ENCODE measurements at places on chromosomes 6 and 20.

DNA sequence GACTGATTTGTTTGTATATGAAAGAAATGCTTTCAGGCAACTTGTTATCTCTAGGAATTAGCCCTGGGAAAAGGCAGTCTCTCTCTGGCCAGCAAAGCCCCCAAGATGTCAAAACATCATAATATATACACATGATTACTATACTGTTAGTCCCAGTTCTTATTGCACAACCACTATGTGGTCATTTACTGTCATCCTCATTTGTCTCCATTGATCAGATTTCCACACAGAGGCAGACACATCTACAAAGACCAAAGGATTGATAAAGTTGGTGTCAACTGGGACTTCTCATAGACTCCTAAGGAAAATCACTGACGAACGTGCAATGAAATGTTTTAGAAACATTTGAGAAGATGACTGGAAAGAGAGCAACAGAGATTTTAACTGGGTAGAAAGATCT, 71.9 kb upstream of the POPDC3 start:
- DNase-seq = no peak

- no peak for DNase-seq
Observed at GRCh38 chr6:94251878-94252277, 832.5 kb upstream of the EPHA7 start.

GRCh38 chr6:17454316-17455005, 61.1 kb downstream of the CAP2 start:
- DNase-seq = no peak

DNA sequence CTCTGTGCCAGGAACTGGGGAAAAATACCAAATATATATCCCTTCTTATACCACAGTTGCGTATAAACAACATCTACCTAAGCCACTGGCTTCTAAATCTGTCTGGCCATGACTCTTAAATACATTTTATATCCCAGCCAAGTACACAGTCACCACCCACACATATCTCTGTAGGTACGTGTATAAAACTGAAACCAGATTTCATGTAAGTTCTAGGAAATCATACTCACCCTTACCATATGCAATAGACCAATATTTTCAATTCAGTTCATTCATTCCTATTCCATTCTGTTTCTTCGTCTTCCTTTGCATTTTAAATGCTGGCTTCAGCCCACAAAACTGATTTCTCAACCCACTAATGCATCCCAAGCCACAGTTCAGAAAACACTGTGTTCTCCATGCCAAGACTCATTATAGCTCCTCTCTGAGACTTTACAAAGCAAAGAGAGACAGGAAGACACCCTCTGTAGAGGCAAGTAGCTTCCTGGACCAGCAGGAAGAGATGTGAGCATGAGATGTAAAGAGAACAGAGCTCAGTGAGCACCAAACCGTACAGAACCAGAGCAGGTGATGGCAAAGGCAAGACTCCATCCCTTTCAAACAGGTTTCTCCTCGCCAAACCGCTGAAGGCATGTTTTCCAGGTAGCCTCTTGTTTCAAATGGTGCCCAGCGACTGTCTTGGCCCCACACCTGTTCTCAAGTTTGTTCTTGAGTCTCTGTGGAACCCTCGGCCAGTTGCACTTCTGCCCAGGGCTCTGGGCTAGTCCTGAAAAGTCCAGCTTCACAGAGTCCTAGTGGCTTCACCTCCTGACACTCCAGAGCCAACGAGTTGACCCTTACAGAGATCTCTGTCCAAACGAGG, 18.7 kb downstream of the FAM50B start:
- DNase-seq = no peak

DNA sequence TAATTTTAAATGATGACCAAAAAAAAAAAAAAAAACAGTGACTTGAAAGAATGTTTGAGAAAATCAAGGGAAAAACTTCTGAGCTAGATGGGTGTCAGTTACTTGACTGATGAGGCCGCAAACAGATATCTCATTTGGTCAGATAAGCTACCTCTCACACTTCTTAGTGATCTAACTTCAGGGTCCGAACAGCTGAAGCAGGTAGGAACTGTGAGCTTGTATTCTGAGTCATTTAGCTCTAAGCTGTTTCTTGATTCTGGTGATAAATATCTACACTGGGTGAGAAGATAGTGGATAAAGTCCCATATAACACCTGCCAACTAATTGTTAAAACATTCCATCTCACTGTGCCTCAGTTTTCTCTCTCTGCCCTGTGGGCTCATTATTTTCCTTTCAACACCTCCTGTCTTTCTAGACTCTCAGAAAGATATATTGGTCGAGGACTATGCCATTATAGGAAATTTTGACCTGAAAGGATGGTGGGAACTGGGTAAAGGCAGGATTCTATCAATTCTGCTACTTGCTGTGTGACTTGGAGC, 7.7 kb downstream of the KIF3B start:
- no peak for DNase-seq

- no peak for DNase-seq
Observed at GRCh38 chr6:98695091-98695801, 139.1 kb upstream of the POU3F2 start.

- DNase-seq = no peak
Observed at GRCh38 chr6:25237579-25237978, 41.6 kb upstream of the CARMIL1 start.

GRCh38 chr6:28693751-28694443, 168.2 kb downstream of the GPX5 start:
- no peak for DNase-seq

- DNase-seq = no peak
Observed at GRCh38 chr20:36855241-36855657, 20.7 kb upstream of the TLDC2 start.

DNA sequence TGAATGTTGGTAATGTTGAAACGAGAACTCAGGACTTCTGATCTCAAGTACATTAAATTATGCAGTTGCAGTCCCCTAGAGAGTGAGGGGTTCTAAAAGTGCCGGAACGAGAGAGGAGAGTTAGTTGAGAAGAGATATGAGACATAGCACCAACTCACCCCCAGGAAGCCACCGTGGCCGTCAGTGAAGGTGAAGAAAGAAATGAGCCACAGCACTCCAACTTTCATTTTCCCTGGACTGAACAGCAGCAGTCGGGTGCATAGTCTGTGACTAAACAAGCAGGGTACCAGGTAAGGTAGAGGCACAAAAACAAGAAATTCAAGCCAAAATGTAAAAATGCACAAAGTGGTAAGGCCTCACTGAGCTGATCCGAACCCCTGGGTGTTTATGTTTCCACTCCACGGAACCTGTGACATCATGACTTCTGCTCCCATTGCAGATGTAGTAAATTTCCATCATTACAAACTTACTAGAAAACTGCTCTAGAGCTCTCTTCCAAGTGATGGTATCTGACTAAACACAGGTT, 13.2 kb downstream of the ADGRF1 start:
- DNase-seq = no peak

DNA sequence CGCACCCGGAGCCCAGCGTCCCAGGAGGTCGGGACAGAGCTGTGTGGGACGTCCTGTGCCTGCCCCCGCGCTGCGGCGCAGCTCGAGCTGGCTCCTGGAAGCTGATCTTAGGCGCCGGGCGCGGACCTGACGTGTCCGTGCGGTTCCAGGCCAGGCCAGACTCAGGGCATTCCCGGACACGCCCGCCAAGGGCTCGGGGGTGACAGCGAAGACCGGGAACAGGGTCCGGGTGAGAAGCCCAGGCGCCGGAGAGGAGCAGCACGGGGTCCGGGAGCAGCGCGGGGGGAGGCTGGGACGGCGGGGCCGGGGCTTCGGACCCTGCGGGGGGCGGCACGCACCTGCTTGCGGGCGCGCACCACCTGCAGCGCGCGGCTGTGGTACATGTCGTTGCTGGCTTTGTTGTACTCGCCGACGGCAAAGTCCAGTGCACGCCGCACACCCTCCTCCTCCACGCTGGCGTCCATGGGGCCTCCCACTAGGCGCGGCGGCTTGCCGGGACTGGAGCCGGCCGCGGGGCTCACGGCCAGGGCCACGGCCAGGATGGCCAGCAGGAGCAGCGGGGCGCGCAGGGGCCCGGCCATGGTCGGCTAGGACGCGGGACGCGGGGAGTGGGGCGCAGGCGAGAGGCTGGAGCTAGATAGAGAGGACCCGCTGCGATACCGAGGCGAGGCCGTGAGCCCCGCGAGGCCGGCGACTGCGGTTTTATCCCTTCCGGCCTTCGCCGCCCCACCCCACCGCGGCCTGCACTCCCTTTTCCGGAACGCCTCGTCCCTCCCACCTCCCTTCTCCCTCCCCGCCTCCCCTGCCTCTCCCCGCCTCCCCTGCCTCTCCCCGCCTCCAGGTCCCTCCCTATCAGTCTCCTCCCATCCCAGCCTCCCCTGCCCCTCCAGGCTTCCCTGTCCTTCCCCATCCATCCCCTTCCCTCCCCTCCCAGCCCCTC, at the start of gene CST3:
TSS of gene CST3 (minus strand) at position 674 of the 940 bp plus-strand sequence. CDS start at position 581, 93 bp downstream.
- DNase-seq = no peak

DNA sequence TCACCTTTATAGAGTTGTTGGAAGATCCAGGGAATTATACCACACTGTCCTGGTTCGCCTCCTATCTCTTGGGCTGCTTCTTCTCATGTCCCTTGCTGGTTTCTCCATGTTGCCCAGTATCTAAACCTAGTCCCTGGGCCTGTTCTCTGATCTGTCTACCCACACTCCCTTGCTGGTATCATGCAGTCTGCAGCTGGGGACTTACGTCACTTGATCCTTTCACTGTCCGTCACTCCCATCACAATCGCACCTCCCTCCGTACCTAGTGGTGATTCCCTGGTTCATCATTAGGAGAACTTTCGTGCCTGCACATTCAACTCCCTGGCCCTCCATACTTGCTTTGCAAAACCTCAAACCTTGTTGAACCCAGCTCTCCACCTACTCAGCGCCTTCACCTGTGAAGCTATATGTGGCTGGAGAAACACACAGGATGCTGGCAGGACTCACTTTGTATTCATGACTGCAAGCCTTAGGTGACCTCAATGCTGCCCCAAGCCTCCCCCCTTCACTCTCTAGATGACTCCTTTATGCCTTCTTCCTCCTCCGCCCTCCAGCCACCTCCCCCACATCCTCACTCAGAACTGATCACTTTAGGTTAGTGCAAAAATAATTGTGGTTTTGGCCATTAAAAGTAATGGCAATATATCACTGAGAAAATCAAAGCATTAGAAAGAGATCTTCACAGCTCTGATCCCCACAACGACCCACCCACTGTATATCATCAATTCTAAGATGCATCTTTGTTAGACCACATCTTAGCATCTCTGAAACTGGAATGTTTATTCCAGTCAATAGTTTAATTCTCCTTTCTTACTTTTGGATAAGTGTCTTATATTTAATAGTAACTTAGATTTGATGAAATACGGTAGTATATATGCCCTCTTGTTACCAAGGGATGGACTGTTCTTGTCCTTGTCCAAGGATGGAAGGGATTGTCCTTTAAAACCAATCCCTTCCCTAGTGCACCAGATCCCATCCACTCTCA, 26.4 kb downstream of the GDAP1L1 start:
- DNase-seq = no peak

DNA sequence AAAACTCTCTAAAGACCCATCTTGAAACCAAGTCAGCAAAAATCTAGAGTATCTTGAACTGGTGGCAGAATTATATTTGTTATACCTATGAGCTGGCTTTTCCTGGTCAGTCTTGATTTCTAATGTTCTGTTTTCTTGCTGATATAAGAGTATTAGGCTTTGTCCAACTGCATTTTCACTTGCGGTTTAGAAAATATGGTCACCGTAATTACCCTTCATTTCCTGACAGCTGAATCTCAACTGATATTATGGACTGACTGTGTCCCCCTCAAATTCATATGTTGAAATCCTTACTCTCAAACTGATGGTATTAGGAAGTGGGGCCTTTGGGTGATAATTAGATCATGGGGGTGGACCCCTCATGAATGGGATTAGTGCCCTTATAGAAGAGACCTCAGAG, 72.1 kb downstream of the TXLNB start:
- no peak for DNase-seq

DNA sequence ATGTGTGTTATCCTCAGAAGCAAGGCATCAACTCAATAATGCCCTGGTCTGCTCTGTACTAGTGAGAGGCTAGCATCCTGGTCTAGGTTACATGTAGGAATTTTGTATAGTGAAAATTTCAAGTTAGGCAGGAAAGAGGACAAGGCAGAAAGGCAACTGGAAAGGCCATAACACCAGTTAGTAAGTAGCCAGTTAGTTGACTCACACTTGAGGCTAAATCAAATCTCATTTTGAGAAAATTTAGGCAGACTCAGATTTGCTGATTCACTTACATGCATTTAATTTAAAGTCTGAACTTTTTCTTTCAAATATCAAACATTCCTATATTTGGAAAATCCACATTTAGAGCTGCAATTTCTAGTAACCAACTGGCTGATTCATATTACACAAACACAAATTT, 184.5 kb upstream of the TCF21 start:
- DNase-seq = no peak

DNA sequence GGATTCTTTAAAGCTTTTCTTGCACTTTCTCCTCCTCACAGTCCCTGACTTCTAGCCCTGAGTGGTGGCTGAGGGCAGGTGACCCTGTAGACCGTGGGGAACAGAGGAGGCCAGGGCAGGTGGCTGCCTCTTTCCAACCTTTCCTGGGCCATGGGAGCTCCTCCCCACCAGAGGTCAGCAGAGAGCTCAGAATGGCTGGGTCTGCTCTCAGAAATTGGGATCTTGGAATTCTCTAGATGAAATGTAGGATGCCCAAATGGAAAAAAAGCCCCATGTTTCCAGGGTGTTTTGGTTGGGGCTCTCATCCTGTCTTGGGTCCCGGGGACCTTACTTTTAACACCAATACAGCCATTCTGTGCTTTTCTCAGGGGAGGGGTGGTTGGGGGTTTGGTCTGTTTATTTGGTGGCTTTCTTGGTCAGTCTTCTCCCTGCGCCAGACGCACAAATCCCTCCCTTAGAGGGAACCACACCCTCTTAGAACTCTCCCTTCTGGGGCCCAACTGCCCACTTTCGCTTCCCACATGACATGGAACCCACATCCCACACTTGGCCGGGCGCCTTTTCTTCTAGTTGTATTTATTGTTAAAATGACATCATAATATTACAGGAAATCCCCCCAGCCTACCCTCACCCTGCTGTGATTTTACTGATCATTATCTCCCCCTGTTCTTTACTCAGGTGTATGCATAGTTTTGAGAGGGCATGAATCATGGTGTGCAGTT, 17.9 kb downstream of the GNAS start:
- DNase-seq = no peak

- no peak for DNase-seq
Observed at GRCh38 chr6:4803343-4803744, 27.1 kb downstream of the CDYL start.

- no peak for DNase-seq
Observed at GRCh38 chr6:75150685-75151412, 55.0 kb downstream of the COL12A1 start.

- no peak for DNase-seq
Observed at GRCh38 chr6:108253241-108253640, 7.6 kb downstream of the SNX3 start.

GRCh38 chr20:62489186-62489931, 13.6 kb upstream of the GATA5 start:
- DNase-seq = no peak

DNA sequence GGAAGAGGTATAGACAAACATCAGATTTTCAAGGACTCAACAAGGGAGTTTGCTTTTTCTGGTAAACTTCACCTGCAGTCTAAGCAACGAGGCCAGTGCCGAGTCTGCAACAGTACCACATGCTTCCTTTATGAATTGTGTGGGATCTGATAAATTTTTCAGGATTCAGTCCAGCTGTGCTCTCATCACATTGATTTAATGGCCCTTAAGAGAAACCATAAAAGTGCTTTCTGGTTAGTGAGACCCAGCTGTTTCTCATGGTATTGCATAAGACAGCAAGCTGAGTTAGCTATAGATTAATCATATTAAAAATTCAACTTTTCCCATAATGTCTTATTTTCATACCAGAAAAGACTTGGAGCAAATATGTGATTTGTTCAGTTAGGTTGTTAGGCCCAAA, 291.4 kb downstream of the CENPW start:
- no peak for DNase-seq

- DNase-seq = no peak
Observed at GRCh38 chr6:113694278-113695077, 162.7 kb upstream of the MARCKS start.
